ENCODE measurements at places on chromosomes 1 and 21. TPM values are rescaled to one million over a fixed set of nuclear protein-coding genes. Genes with fewer than 3 reads are reported as not detected.

Gene DIPK1A
- 10.9 TPM for total RNA-seq

Gene NPR1
- not detected for total RNA-seq

Gene AKNAD1
- total RNA-seq: not detected

Gene CRNN
- total RNA-seq: not detected

Gene OR2T29
- total RNA-seq: not detected

Gene PUM1
- 99.8 TPM for total RNA-seq

Gene FAM72C
- total RNA-seq: 5.3 TPM

Gene BCL10
- total RNA-seq: 21.9 TPM

Gene ERVH48-1
- total RNA-seq: not detected

Gene CD101
- total RNA-seq: 0.39 TPM

GRCh38 chr1:109094377-109094803, 3.8 kb downstream of the TMEM167B start:
- no peak for DNase-seq

DNA sequence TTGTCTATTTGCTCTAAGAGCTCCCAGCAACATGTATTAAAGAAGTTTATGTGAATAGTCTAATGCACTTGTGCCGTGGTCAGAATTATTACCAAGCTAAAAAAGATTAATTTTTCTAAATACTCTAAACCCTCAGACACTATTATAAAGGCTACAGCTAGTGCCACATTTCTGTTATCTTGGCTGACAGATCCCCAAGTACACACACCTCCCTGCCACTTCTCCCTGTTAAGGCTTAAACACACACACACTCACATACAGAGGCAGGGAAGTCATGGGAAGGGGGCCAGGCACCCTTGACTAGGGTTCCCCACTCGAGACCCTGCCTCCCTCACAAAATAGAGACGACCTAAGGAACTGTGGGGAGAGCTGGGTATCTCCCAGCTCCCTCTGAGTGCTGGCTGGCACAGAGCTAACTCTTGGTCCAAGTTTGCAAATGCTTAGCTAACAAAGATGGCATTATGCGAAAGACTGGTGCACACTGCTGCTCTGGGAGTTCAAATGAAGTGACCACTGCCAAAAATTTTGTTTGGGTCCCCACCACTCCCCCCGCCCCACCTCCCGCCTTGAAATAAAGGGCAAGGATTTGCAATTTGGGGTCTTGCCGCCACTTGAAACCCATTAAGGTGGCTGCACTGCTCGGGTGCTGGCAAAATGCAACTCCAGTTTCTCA, 9.8 kb downstream of the SSBP3 start:
- no peak for DNase-seq

GRCh38 chr1:227170361-227171166, 147.7 kb downstream of the CDC42BPA start:
- no peak for DNase-seq

- no peak for DNase-seq
These were observed 33.3 kb upstream of the SUCO start for GRCh38 chr1:172499636-172500141.

- no peak for DNase-seq
These were observed 6.4 kb downstream of the FNDC7 start for GRCh38 chr1:108718927-108719655.

- no peak for DNase-seq
These were observed 51.2 kb upstream of the RGS7 start for GRCh38 chr1:241408170-241408569.

GRCh38 chr1:206479183-206480125, 9.2 kb downstream of the IKBKE start:
- DNase-seq: peak; percentile 66

DNA sequence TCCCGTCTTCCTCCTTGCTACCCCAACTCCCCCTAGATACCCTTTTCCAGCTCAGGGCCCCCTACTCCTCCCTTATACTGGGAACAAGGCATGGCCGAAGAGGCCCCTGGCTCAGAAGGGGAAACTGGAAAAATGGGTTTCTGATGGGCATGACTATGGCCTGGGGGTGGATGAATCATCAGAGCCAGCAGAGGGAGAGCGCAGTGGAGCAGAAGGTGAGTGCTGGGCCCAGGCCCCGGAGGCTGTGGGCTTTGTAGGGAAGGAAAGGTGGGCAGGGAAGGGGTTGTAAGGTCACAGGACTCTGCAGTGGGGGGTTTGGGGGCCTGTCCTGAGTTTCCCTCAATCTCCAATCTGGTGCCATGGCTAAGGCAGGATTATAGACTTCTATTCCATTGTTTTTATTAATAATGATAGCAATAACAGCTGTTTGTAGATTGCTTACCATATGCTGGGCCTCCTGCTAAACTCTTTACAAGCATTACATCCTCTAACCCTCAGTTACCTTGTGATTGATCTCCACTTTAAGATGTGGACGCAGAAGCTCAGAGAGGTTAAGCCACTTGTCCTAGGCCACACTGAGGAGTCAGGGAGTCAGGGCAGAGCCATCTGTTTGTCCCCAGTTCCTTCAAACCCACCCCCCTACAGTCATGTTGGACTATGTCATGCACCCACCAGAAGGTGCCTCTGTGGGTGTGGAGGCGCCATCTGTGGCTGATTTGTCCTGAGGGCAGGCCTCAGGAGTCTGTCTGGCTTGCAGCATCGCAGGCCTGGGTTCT, 36.2 kb upstream of the ZNF362 start:
- no peak for DNase-seq

GRCh38 chr1:183164340-183164739, 21.7 kb upstream of the LAMC2 start:
- no peak for DNase-seq

GRCh38 chr1:225474986-225475820, 47.4 kb upstream of the LBR start:
- DNase-seq: peak; percentile 53

DNA sequence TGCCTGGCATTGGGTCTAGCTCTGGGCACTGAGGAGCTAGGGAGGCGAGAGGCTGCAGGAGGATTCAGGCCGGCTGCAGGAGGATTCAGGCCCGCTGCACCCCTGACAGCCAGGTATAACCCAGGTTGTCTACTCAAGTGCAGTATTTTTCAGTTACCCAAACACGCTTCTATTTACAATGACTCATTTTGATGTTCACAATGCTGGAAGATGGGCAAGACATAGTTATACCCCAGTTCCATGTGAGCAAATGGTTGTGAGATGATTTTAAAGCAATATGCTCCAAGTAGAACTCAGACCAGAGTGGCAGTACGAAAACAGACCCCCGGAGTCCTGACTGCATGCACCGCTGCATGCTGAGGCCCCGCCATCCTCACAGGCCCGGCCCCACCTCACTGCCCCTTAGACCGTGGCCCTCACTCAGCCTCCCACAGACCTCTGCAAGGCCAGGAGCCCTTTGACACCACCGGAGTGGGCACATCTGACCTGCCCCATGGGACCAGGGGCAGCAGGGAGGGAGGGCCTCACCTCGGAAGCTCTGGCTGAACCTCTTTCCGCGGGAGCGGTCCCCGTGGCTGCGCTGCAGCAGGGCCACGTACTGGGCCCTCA, 553 bp downstream of the LEFTY1 start:
- DNase-seq: no peak

GRCh38 chr1:155913969-155914757, 3.0 kb upstream of the RIT1 start:
- no peak for DNase-seq

DNA sequence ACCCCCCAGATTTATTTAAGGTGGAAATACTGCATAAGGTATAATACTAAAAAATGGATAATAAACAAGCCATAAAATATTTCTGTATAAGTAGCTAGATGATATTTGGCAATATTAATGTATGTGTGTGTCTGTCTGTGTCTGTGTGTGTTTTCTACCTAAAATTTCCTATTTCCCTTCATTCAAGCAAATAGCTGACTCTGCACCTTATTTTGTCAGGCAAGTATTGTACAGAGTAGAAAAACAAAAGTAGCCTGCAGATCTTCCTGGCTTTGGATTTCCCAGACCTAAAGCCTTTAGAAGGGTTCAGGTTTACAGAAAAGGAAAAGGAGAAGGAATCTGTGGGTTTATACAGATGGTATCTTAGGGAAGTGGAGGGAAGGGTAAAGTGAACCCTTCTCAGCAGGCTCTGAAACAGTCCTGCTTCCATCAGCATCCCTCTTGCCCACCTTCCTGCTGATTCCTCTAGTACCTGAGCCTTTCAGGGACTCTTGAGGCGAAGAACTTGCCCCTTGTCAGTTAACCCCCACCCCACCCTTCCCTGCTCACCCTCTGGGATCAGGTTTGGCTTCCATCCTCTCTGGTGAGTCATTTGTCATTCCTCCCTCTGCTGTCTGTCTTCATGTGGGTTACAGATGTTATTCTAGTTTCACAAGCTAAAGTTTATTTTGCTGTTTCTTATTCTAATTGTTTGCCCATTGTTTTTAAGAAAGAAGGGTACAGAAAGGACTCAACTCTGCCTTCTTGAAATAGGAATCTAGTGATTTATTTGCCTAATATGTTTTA, 21.7 kb upstream of the RGS16 start:
- no peak for DNase-seq

- no peak for DNase-seq
These were observed 161.5 kb upstream of the C1orf174 start for GRCh38 chr1:4061521-4062031.

- no peak for DNase-seq
These were observed 34.5 kb downstream of the ERO1B start for GRCh38 chr1:236247286-236247685.

DNA sequence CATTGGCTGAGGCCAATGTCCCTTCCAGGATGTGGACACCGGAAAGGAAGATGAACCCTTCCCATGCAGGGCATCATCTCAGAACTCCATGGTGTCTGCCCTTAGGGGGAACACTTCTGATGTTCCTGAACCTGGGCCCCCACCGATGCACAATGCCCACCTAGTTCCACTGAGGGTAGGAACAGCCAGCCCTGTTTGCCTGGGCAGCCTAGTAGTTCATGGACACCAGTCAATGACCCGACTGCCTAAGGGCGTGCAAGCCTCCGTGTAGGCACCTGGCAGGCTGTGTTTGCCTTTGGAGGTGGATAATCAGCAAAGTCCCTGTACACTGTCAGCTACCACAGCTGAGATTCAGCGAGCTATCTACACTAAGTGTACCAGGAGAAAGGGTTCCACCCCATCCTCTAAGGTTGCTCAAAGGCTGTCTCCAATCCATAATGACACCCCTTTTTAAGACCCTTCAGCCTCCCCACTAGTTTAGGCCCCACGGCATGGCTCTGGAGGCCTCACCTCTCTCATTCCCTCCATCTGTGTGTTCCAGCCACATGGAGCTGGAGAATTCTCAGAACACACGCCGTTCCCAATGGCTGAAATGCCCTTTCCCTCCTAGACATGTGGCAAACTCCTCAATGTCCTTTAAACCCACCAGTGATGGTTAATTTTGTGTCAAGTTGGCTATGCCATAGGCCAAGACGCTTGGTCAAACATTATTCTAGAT, 124.8 kb upstream of the EDN2 start:
- no peak for DNase-seq

- DNase-seq: no peak
These were observed 139.7 kb downstream of the RRAGC start for GRCh38 chr1:38719880-38720279.

DNA sequence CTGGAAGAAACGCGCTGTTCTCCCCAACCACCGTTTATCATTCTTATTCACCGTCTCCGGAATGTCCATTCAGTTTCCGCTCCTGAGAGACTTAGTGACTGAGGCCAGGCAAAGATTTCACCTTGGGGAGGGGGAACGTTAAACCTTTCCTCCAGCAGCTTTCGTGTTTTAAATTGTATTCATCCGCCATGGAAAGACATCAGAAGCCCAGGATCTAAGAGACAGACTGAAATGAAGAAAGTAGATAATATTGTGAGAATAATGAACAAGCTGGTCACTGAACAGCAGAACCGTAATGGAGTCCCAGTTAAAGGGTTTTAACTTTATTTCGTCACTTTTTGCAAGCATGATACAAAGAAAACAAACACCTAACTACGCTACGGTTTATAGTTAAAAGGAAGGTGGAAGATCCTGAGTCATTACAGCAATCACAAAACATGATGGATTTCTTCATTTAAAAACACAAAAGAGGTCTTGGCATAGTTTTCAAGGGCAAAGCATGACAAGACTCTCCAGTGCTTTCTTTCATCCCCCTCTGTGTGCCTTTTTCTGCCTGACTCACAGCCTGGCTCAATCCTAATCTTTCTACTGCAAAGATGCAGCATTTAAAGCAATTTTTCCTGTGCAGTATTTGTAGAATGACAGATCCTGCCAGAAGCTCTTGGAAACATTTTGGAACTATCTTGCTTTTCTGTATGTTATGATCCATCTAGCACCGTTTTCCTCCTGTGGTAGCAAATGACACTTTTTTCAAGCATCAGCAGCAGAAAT, 722 bp upstream of the SLC19A2 start:
- no peak for DNase-seq

- DNase-seq: no peak
These were observed 20.3 kb downstream of the PDC start for GRCh38 chr1:186440584-186440983.

DNA sequence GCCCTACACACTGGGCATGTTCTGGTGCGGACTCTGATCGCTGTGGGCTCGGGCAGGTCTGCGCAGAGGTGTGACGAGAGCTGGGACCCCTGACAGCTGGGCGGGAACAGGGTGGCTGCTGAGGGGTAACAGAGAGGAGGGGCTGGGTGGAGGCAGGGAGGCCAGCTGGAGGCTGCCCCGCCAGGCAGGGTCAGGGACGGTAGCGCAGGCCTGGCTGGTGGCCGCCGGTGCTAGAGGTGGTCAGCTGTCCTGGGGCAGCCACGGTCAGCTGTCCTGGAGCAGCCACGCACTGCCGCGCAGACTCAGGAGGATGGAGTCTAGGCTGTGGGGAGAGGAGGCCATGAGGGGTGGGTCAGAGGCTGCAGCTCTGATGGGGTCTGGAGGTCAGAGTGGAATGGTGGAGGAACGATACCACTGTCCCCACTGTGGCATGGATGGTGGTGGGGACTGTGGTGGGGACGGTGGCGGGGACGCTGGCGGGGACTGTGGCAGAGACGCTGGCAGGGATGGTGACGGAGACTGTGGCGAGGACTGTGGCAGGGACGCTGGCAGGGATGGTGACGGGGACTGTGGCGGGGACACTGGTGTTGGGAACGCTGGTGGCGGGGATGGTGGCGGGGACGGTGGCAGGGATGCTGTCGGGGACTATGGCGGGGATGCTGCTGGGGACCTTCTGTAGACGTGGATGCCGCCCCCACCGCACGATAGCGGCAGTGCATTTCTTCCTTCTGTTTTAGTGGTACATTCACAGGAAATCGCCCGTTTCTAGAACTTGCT, 21.3 kb upstream of the LRRC3 start:
- no peak for DNase-seq

GRCh38 chr1:34441259-34442069, 264.8 kb downstream of the C1orf94 start:
- no peak for DNase-seq

DNA sequence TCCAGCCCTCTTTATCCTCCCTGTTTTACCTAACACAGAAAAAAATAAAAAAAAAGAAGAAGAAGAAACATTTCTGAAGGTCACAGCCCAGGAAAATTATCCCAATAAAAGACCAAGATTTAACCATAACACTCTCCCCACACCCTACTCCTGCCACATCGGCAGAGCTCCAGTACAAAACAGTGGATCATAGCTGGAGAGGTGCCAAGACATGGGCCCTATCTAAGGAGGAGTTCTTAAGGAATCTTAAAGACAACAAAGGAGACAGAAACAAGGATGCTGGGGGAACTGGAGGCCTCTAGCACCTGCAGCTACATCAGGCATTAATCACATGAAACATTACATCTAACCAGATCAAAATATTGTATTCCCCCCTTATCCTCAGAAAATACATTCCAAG, 432.8 kb downstream of the MATN1 start:
- no peak for DNase-seq
